NCI-H187 treated with DMSO at 0.1 percent for 48 hours (cell line): ENCODE measurements at places on chromosomes 12 and 14.

- DNase-seq, result no peak
Measured at GRCh38 chr12:130011611-130012385, 108.0 kb upstream of the TMEM132D start.

DNA sequence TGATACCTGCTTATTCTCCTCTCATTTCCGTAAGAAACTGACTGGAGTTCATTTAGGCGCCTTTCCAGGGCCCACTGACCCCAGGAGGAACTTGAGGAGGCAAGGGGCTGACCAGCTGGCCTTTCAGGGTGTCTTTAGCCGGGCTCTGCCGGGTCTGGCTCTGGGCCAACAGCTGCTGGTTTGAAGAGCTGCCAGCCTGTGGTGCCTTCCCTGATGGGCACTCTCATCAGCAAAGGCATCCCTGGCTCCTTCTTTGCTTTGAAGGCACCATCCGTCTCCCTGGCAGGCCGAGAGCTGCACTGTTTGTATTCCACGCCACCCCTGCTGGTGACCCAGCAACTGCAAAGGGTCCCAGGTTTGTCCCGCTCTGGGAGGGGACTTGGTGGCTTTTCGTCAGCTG, 42.0 kb downstream of the IQSEC3 start:
- DNase-seq, result no peak

GRCh38 chr14:60003991-60004390, 84.0 kb downstream of the LRRC9 start:
- no peak for DNase-seq

DNA sequence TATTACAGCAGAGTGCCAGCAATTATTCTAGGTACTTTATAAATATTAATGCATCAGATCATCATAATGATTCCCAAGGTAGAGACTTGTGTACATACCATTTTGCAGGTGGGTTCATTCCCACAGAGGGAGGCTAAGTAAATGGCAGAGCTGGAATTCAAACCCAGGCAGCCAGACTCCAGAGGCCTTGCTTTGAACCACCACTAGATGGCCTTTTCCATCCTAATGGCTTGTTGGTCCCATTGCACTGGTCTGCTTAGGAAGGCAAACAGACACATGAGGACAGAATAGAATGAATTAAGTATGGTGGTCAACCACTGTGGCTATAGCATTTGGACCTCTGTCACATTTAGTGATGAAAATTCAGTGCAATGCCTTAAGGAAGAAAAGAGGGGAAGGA, 158.7 kb downstream of the METTL25 start:
- DNase-seq, result no peak

GRCh38 chr12:94263011-94263811, 114.8 kb downstream of the PLXNC1 start:
- no peak for DNase-seq

- no peak for DNase-seq
Measured at GRCh38 chr12:49626836-49627235, 3.5 kb downstream of the PRPF40B start.

DNA sequence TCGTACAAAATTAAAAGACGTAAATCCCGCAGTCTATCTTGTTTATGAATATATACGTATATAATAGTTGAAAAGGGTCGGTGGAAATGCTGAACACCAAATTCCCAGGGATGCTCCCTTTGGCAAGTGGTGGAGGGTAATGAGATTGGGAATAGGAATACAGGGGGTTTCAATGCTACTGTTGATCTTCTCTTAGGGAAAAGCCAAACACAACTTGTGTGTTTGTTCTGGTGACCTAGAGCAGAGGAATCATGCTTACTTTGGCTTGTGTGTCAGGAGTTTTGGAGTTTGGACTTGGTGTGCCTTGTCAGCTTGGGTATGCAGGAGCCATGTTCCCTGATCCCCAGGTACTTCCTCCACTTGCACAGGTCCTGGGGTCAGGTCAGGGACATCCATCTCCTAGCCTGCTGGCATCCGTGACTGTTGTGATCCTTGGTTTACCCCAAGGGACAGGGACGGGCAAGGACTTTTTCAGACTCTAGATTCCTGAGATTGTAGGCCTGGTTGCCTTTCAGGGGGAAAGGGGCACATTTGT, 4.1 kb downstream of the SLC10A1 start:
- no peak for DNase-seq

- DNase-seq, result no peak
Measured at GRCh38 chr12:63525831-63526230, 142.5 kb downstream of the DPY19L2 start.

DNA sequence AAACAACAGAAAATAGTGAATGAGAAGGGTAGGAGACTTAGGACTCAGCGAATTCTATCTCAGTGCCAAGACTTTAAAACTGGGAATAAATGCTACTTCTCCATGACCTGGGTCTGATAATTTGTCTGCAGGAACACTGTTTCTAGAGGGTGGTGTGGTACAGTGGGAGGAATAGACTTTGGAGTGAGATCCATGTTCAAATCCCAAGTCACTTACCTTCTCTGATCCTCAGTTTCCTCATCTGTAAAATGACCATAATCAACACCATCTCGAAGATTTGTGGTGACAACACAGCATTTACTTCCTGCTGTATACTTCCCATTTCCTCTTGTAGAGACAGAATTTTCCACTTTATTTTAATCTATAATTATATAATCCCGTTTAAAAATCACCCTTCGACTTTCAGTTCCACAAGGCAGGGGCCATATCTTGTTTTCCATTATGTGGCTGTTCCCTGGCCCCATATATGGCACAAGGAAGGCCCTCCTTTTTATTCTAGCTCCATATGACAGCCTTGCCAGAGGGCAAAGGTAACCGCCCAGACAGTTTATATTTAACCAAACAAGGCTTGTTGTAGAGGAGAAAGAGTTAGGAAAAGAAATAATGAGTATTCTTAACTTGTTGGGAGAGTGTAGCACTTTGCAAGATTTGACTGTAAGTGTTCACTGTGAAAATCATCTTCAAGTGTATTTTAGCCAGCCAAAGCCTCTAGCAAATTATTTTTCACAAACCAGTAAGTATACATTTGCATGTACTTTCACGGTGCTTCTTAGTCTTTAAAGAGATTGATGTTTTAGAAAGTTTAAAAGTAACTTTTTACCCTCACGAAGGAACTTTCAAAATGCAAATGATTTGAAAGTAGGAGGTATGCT, 243.1 kb downstream of the AKAP6 start:
- no peak for DNase-seq

DNA sequence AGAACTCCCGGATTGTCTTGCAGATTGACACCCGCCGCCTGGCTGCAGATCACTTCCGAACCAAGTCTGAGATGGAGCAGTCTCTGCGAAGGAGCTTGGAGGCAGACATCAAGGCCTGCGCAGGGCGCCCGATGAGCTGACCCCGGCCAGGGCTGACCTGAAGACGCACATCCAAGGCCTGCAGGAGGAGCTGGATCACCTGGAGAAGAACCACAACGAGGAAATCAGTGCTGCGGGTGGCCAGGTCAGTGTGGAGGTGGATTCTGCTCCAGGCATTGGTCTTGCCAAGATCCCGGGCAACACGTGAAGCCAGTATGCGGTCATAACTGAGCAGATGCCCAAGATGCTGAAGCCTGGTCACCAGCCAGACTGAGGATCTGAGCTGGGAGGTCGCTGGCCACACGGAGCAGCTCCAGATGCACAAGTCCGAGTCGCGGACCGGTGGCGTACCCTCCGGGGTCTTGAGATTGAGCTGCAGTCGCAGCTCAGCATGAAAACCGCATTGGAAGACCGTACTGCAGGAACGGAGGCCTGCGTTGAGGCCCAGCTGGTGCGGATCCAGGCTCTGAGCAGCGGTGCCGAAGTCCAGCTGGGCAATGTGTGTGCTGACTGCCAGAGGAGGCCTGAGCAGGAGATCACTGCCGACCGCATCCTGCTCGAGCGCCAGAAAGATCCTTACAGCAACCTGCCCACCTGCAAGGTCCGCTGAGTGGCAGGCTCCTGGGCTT, 12.4 kb upstream of the A2M start:
- no peak for DNase-seq

DNA sequence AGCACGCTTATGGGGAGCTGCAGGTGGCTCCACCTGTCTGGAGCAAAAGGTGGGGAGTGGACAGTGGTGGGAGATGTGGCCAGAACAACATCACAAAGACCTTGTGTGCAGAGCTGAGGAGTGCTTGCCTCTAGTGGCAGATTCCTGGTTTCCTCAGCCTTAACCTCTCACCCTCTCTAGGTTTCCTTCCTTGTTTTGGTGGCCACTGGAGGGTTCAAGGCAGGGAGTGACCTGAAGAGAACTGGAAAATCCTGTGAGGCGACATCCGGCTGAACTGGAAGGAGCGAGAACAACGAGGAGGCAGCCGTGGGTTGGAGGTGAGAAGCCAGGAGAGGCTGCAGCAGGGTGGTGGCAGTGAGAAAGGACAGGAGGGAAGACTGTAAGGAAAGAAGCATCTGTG, 6.3 kb upstream of the FLVCR2 start:
- no peak for DNase-seq

GRCh38 chr12:2457215-2457932, 337.4 kb upstream of the FKBP4 start:
- DNase-seq, result no peak

- DNase-seq, result no peak
Measured at GRCh38 chr14:99850709-99851108, 57.5 kb downstream of the EML1 start.

- DNase-seq, result no peak
Measured at GRCh38 chr12:122087431-122088178, 9.0 kb downstream of the MLXIP start.

GRCh38 chr12:67873355-67873754, 115.9 kb upstream of the IFNG-AS1 start:
- no peak for DNase-seq

- no peak for DNase-seq
Measured at GRCh38 chr12:65430571-65431306, 152.3 kb downstream of the MSRB3 start.

DNA sequence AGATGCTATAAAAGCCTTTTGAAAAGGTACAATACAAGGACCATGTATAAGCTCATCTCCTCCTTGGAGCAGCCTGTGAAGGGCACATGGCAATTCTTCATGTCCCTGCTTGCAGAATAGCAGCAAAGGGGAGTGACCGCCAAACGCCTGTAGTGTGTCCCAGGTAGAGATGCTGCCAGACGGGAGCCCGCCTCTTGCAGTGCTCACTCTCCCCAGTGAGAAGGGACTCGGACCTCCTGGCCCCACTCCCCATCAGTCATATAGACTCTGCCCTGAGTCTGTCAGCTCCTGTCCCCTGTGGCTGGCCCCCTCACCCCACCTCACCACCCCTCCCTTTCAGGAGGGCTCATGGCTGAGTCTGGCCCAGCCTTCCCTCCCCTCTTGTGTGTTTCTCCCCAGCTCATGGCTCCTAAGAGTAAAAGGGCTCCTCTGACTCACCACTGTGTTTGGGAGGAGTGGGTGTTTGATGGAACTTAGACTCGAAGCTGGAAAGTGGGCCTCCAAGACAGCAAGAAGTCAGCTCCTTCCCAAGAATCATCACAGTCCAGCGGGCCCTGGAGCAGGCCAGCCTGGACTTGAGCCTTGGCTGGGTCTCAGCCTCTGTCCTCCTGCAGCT, 40.9 kb downstream of the DEGS2 start:
- DNase-seq, result no peak

GRCh38 chr14:73943083-73943482, 6.8 kb downstream of the FAM161B start:
- DNase-seq, result no peak

GRCh38 chr12:101229841-101230241, 19.8 kb upstream of the SLC5A8 start:
- DNase-seq, result no peak

DNA sequence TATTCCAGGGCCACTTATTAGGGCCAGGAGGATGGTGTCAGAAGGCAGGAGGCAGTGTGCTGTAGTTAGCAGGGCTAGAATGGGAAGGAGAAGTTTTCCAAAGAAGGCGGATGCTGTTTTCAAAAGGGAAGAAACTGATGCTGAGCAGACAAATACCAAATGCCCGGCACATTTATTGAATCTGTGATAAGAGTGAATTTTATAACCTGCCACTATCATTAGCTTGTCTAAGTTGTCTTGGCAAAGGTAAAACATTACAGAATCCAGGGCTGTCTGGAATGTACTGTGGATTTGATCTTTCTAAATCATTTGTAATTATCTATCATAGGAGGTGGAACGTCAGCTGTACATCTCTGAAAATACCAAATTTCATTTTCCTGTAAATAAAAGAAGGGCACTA, 40.8 kb downstream of the NDUFA12 start:
- no peak for DNase-seq

DNA sequence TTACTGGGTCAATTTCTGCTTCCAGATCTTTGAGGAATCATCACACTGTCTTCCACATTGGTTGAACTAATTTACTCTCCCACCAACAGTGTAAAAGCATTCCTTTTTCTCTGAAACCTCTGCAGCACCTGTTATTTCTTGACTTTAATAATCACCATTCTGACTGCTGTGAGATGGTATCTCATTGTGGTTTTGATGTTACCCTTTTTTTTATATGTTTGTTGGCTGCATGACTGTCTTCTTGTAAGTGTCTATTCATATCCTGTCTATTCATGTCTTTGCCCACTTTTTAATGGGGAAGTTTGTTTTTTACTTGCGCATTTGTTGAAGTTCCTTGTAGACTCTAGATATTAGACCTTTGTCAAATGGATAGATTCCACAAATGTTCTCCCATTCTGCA, 324.9 kb downstream of the NAV3 start:
- DNase-seq, result no peak
